Right forelimb (tissue), 1 donor: ENCODE measurements at places on chromosomes 11 and 22.

- DNase-seq = no peak
These were observed 568 bp upstream of the CSF2RB start for GRCh38 chr22:36912694-36913426.

GRCh38 chr22:50276143-50276542 lies 6.0 kb upstream of the MAPK11 start:
- no peak for DNase-seq

DNA sequence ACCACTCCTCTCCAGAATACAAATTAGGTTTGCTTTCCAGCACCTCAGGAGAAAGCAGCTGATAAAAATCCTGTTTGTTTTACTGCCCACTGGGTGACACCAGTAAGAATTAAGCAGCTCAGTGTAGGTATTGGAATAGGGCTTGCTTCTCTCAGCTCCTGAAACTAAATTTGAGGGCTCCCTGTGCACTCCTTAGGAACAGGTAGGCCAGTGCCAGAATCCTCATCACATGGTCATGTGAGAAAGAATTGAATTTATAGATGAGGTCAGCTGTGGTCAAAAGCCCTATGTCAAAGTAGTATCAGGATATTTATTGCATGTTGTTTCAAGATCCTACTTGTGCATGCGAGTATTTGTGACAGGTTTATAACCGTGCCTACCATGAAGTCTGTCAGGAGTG lies 1.0 kb downstream of the PRSS23 start:
- no peak for DNase-seq

GRCh38 chr11:2522631-2523255 lies 77.9 kb downstream of the KCNQ1 start:
- peak; percentile 37 for DNase-seq

DNA sequence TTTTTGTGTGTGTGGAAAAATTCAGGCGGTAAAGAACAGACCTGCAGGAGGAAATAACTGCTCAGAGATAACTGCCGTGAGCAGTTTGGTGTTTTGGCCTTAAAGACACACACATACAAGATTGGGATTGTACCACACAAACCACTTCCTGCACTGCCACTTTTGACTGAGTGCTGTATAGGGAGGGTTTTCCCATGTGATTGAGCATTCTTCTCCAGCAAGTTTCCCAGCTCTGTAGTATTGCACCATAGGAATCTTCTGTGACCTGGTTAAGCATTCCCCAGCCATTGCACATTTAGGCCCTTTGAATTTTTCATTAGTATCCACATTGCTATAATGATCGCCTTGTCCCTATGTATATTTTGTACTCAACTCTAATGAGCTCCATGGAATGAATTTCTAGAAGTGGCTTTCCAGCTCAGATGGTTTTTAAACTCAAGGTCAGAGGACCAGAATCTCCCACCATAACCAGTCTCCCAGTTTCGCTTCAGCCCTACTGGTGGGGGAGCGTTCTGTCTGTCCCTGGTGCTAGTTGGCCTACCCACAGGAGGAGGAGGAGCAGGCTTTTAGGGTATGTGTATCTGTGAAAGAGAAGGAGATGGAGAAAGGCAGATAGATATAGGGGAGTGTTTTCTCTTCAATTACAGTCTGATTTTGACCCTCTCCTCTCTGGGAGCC lies 9.3 kb downstream of the CD82 start:
- no peak for DNase-seq

DNA sequence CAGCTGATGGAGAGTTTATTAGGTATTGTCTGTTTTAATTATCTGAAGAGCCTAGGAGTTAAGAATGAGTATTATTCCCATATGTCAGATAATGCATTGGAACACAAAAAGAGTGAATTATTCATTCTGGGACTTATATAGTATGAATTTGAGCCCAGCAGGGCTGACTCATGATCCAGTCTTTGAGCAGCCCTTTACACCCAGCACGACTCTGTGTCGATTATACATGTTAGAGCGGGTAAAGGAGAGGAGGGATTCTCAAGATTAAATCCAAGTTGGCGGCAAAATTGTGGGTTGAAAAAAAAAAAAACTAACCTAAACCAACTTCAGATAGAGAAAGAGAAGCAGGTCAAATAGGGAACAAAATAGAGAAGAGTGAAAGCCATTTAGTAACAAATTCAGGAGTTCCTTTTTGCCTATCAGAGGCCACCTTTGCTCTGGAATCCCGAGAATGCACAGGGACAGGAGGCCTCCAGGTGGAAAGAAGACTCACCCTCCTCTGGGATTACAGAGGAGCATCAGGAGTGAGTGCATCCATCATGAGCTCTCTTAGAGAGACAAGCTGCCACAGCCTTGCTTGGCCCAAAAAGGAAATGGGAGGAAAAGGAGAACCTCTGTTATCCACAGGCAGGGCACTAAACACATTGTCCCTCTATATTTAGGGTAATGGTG lies 3.1 kb downstream of the MRGPRX1 start:
- DNase-seq = no peak

GRCh38 chr22:17201285-17201945 lies 17.8 kb downstream of the ADA2 start:
- no peak for DNase-seq

DNA sequence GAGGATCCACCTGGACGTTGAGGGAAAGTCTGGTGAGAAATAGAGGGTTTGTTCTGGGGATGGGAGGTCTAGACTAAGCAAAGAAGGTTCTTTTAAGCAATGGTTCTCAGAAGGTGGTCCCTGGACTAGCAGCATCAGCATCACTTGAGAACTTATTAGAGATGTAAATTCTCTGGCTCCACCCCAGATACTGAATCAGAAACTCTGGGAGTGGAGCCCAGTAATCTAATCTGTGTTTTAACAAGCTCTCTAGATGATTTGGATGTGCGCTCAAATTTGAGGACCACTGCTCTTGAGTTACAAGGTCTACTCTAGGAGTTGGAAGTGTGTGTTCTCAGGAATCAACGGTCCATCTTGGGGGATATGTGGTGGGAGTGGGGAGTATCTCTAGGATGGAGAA lies 3.3 kb upstream of the ABCG4 start:
- no peak for DNase-seq

DNA sequence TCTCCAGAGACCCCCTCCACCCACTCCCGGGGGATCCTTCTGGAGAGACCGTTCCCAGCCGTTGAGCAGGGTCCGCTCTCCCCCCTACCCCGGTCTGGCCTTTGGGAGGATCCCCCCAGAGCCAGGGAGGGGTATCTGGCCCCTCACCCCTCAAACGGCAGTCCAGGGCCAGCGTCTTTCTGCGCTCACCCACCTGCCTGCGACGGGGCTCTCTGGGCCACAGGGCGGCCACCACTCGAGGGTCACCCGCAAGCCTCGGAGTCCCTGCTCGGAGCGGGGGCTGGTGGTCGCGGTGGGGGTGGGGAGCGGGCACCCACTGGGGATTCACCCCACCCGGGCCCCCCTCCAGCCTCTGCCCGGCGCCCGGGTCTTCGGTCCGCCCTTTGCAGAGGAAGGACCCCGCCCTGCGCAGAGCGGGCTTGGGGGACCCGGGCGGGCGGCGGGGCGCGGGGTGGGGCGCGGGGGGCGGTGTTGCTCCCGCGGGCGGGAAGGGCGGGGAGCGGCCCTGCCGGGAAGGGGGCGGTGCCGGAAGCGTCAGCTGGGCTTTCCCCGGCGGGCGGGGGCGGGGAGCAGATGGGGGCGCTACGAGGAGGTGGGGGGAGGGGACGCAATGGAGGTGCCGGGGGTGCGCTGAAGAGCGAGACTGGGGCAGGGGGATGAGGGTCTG lies 16.6 kb downstream of the CRELD2 start:
- peak; percentile 81 for DNase-seq

DNA sequence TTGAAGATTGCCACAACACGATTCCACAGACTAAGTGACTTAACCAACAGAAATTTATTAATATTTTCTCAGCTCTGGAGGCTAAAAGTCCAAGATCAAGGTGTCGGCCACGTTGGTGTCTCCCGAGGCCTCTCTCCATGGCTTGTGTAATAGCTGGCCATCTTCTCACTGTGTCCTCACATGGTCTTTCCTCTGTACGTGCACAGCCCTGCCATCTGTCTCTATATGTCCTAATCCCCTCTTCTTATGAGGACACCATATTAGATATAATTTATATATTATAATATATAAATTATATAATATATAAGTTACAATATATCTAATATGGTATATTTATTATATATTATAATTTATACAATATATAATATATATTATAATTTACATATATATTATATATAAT lies 25.1 kb upstream of the SCGB1A1 start:
- no peak for DNase-seq

DNA sequence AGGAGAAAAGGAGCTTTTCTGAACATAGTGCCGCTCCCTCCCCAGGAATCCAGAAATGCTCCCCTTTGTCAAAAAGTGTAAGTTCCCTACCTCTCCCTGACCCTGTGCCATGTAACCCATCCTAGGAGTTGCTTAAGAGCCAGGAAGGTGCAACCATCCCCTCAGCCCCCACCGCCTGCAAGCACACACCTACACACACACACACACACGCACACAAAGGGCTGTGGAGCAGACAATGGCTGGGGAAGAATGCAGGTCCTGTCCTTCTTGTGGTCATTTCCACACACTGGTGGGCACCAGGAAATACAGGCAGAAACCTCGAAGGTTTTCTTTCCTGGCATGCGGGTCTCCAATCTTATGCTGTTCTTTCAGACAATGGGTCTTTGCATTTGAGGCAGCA lies 1.2 kb downstream of the P2RX3 start:
- no peak for DNase-seq

GRCh38 chr11:69498614-69499175 lies 17.2 kb downstream of the LINC01488 start:
- DNase-seq = peak; percentile 43

DNA sequence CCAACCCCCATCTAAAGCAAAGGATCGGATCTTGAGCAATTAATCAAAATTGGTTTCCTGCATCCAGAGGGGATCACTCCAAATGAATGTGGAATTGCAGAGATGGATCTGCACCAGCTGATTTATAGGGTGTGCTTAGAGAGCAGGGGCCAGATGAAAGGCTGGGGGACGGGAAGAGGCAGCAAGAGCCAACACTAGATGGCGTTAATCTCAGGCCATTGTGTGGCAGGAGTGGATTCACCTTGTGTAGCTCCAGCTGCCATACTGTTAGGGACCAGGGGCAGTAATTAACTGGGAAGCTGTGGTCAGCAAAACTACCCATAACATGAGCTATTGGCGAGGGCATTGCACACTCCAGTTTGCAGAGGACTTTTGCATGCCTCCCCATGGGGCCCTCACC lies 35.6 kb downstream of the SERPINH1 start:
- no peak for DNase-seq

DNA sequence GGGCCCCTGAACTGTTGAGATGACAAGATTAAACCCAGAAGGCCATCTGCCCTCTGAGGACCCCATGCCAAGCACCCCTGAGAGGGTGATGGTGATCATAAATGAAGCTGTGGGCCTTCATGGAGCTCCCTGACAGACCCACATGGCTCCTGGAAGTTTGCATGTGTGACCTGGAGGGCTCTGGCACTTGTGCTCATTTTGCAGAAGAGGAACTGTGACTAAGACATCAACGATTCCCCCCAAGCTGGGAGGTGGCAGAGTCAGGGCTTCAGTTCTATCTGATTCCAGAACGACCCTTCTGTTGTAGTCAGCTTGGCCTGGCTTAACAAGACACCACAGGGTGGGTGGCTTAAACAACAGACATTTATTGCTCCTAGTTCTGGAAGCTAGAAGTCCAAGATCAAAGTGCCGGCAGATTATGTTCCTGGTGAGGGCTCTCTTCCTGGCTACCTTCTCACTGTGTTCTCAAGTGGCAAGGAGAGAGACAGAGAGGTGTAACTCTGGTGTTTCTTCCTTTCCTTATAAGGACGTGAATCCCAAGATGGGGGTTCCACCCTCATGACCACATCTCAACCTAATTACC lies 46.4 kb upstream of the CD82 start:
- no peak for DNase-seq

DNA sequence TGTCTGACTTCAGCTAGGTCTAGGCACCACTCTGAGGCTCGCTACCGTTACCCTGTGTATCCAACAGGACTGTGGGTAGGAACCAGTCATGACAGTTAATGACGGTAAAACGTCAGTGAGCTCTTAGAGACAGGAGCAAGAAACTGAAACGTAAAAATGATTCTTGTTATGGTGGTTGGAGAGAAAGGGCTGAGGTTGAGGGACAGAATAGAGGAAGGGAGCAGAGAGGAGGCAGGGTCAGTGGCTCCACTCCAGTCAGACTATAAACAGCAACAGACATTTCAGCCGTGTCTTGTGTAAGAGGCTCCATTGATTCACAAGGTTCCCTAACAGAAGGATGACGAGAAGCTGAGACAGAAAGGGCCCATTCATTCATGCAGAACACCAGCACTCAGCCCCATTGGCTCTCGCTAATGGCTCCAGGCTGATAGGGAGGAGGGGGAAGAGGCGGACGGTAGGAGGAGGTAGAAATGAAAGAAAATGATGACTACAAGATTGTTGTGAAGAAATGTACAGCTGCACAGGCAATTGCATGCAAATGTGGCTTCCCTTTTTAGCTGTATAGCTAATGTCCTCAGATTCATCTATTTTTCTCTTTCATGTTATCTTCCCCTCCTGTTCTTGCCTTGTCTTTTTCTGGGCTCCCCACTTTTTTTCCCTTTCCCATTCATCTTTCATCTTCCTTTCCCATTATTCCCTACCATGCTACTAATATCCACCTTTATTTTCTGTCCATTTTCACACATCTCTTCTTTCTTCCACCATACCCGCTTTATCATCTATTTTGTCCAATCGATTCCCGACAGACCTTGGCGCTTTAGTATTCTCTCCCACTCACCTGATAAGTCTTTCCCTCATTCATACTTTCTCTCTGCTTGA lies 34.3 kb downstream of the ETS1 start:
- no peak for DNase-seq

GRCh38 chr11:118071416-118072030 lies 5.4 kb upstream of the TMPRSS4 start:
- DNase-seq = no peak

DNA sequence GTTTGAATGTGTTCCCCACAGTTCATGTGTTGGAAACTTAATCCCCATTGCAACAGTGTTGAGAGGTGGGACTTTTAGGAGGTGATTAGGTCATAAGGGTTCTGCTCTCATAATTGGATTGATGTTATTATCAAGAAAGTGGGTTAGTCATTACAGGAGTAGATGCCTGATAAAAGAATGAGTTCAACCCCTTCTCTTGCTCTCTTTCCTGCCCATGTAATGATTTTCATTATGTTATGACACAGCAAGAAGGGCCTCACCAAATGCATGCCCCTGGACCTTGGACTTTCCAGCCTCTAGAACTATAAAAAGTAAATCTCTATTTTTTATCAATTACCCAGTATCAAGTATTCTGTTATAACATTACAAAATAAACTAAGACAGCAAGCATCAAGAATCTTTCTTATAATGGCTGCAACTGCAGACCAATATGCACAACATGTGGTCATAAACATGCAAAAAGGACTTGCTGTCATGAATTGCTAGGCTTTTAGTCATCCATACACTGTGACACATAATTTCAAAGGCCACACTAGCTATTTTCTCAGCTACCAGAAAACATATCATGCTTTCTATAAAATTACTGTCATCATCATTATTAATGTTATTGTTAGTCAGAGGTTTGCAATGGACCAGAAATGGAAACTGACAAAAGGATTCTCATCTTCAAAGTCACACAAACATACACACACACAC lies 99.9 kb upstream of the GUCY1A2 start:
- DNase-seq = no peak
